M059J (cell line): ENCODE measurements at places on chromosomes 5 and 9.

GRCh38 chr9:93582115-93582514 is 5.7 kb downstream of the PHF2 start:
- no peak for DNase-seq

- peak; percentile 62 for DNase-seq
These were observed 434 bp downstream of the GLRX start for GRCh38 chr5:95822043-95822541.

- DNase-seq: no peak
These were observed 42.5 kb downstream of the TMEM167A start for GRCh38 chr5:83034528-83035207.

- no peak for DNase-seq
These were observed 1.3 kb upstream of the POU4F3 start for GRCh38 chr5:146337264-146337904.

DNA sequence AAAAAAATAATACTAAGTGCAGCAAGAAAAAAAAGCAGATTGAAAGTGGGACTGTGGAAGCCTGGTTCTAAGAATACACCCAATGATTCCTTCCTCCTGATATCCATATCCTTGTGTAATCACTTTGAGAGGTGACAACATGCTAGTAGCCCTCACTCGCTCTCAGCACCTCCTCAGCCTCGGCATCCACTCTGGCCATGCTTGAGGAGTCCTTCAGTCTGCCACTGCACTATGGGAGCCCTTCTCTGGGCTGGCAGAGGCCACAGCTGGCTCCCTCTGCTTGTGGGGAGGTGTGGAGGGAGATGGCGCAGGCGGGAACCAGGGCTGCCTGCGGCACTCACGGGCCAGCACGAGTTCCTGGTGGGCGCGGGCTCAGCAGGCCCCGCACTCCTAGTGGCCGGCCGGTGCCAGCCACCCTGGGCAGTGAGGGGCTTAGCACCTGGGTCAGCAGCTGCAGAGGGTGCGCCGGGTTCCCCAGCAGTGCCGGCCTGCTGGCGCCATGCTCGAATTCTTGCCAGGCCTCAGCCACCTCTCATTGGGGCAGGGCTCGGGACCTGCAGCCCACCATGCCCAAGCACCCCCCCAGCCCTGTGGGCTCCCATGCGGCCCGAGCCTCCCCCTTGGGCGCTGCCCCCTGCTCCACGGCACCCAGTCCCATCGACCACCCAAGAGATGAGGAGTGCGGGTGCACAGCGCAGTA is 24.5 kb upstream of the SELENOP start:
- DNase-seq: no peak
